IMR-90 (cell line): ENCODE measurements at places on chromosomes 7 and 10.

DNA sequence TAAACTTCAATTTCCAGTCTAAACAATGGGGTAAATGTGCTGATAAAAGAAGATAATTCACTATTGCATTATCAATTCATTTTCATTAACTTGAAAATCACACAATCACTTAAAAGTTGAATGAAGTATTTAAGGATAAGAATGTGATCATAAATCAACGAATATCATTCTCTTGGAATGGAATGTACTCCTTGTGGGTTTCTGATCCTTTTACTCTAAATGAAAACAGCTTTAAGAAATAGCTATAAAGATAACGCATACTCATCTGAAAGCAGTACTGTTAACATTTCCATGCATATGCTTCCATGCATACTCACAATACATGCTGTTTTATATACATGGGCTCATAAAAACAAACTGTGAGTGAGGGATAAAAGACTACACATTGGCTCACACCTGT is 108.8 kb downstream of the ATE1 start:
- DNase-seq, result peak; percentile 39

DNA sequence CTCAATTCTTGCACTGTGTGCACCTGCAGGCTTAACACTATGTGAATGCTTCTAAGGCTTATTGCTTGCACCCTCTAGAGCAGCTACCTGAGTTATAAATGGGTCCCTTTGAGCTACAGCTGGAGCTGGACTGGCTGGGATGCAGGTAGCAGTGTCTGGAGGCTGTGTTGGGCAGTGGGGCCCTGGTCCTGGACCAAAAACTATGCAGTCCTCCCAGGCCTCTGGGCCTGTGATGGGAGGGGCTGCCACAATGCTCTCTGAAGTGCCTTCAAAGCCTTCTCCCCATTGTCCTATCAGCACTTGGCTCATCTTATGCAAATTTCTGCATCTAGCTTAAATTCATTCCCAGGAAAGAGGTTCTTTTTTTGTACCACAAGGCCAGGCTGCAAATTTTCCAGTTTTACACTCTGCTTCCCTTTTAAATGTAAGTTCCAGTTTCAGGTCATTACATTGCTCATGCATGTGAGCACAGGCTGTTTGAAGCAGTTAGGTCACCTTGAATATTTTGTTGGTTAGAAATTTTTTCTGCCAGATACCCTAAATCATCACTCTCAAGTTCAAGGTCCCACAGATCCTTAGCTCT is 26.0 kb downstream of the KBTBD2 start:
- DNase-seq, result no peak

- no peak for DNase-seq
Observed at GRCh38 chr7:73678862-73679261, 4.4 kb downstream of the DNAJC30 start.

DNA sequence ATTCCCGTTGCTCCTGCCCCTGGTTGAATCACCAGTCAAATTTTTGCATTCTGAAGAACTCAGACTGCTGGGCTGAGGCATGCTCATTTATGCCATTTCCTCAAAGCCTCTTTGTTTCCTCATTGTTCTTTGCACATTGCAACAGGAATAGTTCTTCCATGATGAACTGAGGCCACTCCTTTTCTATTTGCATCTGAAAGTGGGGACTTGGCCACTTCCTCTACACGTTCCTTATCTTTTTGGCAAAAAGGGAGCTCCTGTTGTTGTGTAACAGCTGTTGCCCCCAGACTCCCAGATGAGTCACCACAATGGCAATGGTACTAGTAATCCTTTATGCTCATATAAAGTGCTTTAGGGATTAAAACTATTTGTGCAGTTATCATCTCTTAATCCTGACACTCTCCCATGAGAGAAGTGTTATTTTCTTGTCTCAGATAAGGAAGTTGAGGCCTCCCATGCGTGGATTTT is 20.1 kb upstream of the ITPRID1 start:
- DNase-seq, result no peak

- DNase-seq, result peak; percentile 81
Observed at GRCh38 chr10:100046021-100046486, 35.6 kb downstream of the CPN1 start.

DNA sequence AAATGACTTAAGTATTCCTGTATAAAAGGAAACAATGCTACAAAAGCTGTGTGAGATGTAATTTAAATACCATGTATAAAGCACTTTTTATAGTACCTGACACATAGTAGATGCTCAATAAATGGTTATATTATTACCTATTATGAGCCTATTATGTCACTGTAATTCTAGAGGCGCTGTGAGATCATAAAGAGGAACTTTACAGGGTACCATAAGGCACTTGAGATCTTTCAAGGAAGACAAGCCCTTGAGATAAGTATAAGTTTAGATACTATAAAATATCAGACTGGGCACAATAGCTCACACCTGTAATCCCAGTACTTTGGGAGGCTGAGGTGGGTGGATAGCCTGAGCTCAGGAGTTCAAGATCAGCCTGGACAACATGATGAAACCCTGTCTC is 38.3 kb downstream of the PTTG1IP2 start:
- DNase-seq, result no peak

- peak; percentile 87 for DNase-seq
Observed at GRCh38 chr10:103835096-103836050, 20.0 kb downstream of the SH3PXD2A start.

- no peak for DNase-seq
Observed at GRCh38 chr10:51711519-51711891, 12.1 kb upstream of the CSTF2T start.

GRCh38 chr7:102191556-102192379 is 94.9 kb upstream of the SH2B2 start:
- DNase-seq, result no peak

DNA sequence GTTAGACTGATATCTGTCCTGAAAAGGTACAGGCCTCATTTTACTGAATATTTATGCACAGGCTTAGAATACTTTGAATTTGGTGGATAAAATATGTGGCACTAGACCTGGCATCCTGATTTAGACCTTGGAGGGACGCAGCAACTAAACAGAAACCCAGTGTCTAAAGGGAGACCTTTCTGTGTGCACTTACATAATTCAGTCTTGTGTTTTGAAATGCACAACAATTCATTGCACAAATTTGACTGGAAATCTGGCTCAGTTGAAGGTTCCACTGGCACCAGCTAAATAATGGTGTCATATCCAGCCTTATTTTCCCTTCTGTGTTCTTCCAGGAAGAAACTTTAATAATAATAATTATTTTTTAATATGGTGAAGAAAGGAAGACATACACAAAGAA is 142.1 kb downstream of the SND1 start:
- DNase-seq, result no peak

DNA sequence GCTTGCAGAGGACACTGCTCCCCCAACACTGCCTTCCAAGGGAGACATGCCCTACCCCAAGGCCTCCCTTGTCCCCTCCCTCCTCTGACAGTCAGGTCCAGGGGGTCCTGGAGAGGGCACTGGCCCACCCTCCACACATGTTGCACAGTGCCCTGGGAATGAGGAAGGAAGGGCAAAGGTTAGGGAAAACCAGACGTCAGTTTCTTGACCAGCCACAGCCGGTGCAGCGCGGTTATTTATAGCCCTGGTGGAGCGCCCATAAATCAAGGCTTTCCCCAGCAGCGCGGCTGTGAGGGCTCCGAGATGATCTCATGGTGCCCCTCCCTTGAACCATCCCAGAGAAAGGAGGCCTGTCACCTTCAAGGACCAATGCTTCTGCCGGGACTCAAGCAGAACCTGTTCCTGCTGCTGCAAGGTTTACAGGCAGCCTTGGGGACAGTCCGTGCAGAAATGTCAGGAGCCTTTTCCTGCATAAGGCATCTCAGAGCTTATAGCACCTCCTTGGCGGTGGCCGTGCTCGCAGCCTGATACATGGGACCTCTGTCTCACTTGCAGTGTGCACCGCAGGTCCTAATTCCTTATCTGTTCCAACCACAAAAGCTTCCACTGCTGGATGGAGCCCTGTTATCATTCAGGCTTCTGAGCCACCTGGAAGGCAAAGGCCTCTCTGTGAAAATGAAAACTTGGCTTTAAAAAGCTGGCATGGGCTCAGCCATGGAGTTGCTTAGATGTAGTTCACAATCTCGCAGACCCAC is 127.3 kb downstream of the LHPP start:
- DNase-seq, result peak; percentile 28
